Panc1 (cell line): ENCODE measurements at places on chromosomes 5 and 9.

DNA sequence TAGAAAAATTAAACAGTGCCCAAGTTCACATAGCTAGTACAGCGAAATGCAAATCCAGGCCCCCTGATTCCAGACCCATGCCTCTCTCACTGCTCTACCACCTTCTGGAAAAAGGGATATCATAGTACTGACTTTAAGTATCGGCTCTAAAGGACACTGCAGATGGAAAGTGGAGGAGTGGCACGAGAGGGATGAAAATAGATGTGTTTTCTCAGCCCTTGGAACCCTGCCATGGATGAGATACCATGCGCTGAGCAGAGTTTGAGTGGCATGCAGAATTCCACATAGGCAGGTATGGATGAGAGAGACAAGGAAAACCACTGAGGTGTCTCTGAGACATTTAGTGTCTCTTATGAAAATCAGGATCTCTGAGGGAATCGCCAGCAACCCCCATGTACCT is 18.8 kb downstream of the CKMT2 start:
- DNase-seq, result no peak

DNA sequence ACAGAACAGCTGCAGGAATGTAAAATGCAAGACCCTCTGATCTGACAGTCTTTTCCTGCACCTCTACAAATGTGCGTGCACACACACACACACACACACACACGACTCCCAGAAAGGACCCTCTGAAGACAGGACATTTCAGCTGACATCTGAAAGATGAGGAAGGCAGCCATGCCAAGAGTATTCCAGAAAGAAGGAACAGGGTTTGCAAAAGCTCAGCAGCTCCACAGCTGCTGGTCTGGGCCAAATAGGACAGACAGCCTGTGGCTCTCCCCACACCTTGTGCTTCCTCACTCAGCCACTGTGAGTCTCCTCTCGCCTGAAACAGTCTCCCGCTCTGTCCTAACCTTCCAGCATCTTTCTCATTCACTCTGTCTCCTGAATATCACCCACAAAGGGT is 189.0 kb downstream of the PALM2AKAP2 start:
- peak; percentile 12 for DNase-seq

DNA sequence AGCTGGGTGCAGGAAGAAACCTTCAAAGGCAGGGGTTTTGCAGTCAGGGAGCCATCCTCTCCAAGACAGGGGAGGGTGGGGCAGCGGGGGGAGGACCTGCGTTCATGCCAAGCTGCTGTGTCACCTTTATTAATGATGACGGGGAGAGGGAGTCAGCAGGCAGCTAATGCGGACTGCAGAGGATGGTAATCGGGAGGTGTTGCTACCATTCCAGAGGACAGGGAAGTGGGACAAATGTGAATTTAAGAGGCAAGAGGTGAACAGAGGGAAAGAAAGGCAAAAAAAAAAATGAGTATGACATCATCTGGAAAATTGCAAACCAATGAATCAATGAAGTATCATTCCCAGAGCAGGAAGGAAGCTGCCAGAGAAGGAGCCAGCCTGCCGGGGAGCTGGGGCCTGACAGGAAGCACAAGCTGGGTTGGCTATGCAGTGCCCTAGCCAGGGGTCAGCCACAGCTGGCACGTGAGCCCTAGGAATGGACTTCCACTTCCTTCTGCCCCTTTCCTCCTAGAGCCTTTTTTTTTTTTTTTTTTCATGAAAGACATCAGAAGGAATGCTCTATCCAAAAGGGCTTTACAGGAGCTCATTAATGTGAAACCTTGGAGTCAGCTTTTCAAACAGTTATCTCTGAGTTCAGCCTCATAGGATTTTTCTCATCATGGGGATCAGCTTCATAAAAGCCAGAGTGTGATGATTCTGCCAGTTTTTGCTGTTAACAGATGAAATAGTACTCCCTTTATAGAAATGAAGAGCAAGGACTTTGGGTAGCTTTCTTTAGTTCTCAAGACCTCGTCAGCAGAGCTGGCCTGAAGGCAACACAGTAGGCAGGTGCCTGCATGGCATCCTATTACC is 9.2 kb downstream of the INSYN2B start:
- no peak for DNase-seq

DNA sequence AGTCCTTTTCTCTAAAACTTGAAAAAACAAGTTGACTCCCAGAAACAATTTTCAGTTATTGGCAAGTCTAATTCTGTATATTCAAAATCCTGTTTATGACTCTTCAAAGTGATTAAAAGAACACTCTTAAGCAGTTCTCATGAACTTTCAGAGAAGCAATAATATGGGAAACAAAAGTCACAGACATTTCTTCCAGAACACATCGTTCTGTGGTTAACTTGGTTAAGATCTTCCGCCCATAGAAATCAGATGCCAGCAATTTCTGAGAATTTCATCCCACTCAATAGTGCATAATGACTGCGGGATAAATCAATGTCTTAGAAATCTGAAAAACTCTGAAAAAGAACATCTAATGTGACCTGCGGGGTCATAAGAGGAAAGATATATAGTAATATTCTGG is 300.5 kb downstream of the COX7C start:
- no peak for DNase-seq
